Spinal cord (tissue), 10 donors: ENCODE measurements at places on chromosomes 7 and 10.

- DNase-seq, result no peak
Measured at GRCh38 chr7:132865366-132866143, 216.3 kb downstream of the CHCHD3 start.

- no peak for DNase-seq
Measured at GRCh38 chr7:7416031-7416858, 119.4 kb downstream of the COL28A1 start.

DNA sequence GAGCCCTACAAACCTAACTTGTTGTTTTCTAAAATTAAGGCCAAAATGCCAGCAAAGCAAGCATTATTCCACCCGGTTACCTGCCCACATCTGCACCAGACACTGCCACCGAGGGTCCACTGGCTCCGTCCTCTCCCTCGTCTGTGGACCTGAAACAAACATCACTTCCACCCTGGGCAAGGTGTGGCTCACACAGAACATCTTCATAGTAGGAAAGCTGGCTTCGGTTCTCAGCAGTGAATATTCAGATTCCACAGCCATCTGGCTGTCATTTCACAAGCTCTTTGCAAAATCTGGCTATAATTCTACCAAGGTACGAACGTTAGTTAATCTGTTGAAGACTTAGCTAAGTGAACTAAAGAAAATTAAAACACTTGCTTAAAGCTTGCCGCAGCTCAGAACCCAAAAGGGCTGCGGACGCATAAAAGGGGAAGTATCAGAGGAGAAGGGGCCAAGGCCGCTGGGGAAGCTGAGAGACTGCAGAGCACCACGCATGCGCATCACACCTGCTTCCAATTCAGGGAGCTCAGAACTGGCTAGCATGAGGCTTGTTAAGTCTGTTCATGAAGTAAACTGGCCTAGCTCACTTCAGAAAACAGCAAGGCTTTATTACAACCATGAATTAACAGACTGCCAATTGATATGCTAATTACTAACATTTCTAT is 46.1 kb downstream of the PTPRN2 start:
- peak; percentile 80 for DNase-seq

DNA sequence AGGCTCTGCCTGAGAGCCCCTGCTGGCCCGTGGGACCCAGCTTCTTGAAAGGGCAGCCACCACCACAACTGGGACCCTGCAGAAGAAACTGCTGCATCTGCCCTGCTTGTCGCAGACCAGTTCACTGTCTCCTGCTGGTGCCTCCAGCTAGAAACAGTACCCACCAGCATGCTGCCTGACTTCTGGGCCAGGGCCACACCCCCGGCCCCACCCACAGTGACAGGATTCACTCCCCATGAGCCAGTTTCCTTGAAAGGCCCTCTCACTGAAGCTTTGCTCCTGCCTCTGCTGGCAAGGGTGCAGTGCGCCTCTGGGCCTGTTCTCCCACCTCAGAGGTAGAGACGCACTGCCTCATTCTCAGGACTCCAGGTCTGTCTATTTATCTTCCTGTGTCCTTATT is 32.4 kb downstream of the ANXA11 start:
- DNase-seq, result no peak
